Activated T-cell treated with anti-CD3 and anti-CD28 coated beads for 24 hours (primary cell): ENCODE measurements at places on chromosomes 3 and 15.

DNA sequence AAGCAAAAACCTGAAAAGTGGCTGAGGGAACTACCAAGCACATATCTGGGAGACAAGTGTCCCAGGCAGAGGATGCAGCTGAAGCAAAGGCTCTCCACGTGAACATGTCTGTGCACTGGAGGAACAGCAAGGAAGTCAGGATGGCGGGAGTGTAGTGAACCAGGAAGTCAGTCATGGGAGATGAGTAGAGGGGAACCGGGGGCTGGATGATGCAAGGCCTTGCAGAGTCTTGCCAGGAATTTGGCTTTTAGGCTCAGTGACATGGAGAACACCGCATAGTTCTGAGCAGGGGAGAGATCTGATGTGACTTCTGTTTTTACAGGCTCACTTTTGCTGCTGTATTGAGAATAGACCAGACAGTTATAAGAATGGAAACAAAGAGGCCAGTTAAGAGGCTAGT, 19.0 kb downstream of the C2CD4A start:
- DNase-seq: no peak

DNA sequence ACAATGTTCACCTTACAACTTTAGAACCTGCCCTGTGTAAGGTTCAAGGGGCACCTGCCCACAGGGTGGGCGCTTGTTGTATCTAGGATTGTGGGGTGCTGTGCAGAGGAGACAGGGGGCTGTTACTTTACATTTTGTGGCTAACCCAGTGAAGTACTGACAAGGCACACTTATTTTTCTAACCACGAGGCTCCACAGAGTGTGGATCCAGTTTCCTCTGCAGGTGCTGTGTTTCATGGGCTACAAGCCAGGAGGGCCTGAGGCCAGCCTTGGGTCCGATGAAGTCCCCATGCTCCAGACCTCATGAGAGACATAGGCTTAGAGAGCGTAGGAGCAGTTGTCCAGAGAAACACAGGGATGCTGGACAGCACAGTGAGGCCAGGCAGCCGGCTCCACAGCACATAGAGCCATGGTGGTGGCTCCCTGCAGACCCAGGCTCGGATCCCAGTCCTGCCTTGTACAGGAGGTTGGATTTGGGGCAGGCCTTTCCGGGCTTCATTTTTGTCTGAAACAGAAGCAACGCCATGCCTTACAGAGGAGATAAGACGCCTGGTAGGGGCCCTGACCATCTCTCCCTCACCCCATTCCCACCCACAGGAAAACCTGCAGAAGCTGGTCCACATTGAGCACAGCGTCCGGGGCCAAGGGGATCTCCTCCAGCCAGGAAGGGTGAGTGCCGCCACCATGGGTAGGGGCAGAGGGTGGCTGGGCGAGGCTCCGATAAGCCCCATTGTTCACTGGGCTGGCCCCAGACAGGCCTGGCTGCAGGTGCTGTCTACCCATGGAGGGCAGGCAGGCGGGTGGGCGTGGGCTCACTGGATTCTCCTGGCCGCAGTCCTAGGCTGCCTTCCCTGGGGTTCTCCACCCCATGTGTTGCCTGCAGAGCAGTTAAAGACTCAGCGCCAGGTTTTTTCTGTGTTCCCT, 40.1 kb upstream of the NR2C2 start:
- no peak for DNase-seq

DNA sequence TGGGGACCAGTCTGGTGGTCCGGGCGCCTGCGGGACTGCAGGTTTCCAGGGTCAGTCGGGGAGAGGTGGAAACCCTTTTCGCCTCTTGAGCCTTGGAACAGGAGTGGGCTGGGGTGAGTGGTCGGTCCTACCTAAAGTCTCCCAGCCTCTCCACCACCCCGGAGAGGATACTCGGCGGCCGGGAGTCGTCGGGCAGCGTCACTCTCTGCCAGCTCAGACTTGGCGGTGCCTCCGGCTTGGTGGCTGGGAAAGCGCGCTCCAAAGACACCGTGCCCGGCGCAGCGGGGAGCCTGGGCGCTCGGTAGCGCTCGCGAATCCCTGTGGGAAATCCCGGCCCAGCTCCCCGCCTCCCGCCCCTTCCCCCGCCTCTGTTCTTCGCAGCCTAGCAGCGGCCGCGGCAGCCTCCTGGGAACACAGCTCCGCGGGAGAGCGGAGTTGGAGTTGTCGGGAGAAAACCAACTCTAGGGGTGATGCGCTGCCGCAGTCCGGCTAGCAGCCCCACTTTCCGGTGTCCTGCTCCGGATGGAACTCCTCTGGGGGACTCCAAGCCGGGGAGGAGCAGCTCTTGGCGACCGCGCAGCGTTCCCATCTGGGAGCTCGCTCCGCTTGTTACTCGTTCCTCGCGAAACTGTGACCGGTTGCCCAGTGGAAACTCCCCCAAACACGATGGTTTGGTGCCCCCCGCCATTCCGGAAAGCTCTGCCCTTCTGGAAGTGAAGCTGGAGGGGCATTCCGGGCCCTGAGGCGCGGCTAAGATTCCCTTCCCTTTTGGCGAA, 1.4 kb downstream of the EPHB1 start:
- no peak for DNase-seq

- no peak for DNase-seq
Observed at GRCh38 chr15:58463815-58464650, 32.2 kb downstream of the LIPC start.

DNA sequence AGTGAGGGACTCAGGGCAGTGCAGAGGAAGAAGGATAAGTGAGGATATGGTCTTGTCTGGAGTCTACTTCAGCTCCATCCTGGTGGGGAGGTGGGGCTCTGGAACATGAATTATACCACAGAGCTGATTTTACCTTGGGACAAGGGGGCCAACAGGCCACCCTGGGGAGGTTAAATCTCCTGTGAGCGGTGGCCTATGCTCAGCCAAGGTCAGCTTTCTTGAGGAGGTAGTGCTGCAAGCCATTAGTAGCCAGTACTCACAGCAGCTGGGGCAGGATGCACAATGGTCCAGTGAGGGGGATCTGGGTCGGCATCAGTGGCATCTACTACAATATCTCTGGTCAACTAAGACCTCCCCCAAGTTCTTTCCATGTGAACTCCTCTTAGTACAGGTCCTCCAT, 49.7 kb downstream of the XYLB start:
- DNase-seq: no peak

DNA sequence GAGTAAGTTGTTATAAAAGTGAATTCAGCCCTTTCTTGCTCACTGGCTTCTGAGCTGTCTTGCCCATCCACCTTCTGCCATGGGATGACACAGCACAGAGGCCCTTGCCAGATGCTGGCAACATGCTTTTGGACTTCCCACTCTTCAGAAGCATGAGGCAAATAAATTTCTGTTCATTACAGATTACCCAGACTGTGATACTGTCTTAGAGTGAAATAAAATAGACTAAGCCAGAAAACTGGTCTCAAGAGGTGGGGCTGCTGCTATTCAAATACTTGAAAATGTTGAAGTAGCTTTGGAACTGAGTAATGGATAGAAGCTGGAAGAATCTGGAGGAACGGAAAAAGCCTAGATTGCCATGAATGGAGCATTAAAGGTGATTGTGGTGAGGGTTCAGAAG, 170.4 kb downstream of the ZMAT3 start:
- no peak for DNase-seq

DNA sequence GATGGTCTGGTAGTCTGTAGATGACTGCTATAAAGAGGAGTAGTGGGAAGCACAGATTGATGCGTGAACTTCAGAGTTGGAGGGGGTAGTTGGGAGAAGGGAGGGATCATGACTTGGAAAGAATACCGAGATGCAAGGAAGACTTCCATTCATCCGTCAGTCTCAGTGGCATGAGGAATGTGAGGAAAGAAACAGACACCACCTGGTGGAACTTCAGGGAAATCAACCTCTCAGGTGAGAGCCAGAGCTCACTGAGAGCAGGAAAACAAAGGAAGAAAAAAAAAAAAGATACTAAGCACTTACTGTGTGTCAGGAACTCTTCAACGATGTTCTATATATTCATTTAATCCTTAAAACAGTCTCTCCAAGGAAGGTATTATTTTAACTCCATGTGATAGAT, 172.4 kb downstream of the OXSM start:
- no peak for DNase-seq

- no peak for DNase-seq
Observed at GRCh38 chr3:143351895-143352608, 232.5 kb downstream of the CHST2 start.

DNA sequence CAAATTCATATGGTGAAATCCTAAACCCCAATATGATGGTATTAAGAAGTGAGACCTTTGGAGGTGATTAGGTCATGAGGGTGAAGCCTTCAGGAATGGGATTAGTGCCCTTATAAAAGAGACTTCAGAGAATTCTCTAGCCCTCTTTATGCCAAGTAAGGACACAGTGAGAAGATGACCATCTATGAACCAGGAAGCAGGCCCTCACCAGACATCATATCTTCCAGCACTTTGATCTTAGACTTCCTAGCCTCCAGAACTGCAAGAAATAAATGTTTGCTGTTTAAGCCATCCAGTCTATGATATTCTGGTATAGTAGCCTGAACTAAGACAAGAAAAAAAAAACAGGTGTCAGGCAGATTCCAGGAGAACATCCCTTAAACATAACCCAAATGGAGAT, 45.9 kb upstream of the AP4E1 start:
- no peak for DNase-seq

GRCh38 chr3:82636177-82636576, 874.7 kb upstream of the GBE1 start:
- DNase-seq: no peak

GRCh38 chr15:57003418-57003817, 85.0 kb downstream of the TCF12 start:
- DNase-seq: no peak

- DNase-seq: no peak
Observed at GRCh38 chr15:52706091-52706490, 26.9 kb upstream of the ATOSA start.

GRCh38 chr15:89385596-89386331, 51.1 kb upstream of the POLG start:
- no peak for DNase-seq

GRCh38 chr3:30893678-30894325, 659 bp downstream of the GADL1 start:
- DNase-seq: no peak

DNA sequence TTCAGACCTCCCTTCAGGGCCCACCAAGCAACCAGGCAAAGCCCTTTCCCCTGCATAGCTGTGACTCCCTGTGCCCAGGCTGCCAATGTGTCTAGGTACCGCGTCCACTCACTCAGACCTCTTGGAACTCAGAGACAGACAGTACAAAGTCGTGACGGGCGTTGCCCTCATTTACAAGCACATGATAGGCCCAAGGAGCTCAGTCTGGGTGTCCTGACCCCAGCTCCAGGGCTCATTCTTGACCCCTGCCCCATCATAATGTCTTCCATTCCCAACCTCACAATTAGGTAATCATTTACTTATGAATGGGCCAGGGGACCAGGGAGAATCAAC, 56.0 kb downstream of the KLF13 start:
- no peak for DNase-seq

- DNase-seq: no peak
Observed at GRCh38 chr3:68878322-68878721, 54.0 kb downstream of the TAFA4 start.

DNA sequence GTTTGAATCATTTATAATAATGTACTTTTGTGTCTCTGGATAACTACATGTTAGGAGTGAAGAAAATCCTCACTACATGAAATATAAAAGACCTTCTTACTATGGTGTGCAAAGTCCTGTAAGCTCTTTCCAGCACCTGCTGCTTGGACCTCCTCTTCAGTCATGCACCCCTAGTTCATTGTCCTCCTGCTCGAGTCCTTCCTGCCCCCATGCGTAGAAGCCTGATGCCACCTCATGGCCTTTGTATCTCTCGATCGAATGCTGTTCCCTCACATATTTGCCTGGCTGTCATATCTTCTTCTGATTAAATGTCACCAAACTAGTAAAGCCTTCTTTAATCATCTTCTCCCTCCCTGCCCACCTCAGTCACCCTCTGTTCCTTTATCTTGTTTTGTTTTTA, 49.9 kb upstream of the SUCLG2 start:
- no peak for DNase-seq

- DNase-seq: no peak
Observed at GRCh38 chr15:70765504-70766281, 2.3 kb upstream of the UACA start.

DNA sequence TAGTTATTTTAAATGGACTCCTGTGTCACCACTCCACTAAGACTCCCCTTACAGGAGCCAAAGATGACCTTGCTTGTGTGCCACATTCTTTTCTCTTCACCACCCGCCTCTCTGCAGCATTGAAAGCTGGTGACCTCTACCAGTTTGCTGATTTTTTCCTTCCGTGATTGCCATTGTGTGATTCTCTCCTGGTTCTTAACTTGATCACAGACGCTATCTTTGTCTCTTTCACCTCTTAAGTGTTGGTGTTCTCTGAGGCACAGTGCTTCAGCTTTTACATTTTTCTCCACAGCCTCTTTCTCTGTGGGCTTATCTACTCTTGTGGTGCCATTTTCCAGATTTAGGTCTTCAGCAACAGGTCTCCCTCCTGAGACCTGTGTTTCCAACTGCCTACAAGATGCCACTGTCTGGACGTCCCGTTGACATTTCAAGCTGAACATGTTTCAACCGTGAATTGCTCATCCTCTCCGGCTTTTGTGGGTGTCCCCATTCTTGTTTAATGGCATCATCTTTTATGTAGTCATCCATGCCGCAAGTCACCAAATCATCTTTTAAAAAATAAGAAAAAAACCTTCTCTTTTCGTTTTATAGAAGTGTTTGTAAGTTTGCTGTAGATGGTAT, 26.5 kb downstream of the IQGAP1 start:
- no peak for DNase-seq
